Central memory CD8-positive, alpha-beta T cell (primary cell): ENCODE measurements at places on chromosomes 11 and 22.

DNA sequence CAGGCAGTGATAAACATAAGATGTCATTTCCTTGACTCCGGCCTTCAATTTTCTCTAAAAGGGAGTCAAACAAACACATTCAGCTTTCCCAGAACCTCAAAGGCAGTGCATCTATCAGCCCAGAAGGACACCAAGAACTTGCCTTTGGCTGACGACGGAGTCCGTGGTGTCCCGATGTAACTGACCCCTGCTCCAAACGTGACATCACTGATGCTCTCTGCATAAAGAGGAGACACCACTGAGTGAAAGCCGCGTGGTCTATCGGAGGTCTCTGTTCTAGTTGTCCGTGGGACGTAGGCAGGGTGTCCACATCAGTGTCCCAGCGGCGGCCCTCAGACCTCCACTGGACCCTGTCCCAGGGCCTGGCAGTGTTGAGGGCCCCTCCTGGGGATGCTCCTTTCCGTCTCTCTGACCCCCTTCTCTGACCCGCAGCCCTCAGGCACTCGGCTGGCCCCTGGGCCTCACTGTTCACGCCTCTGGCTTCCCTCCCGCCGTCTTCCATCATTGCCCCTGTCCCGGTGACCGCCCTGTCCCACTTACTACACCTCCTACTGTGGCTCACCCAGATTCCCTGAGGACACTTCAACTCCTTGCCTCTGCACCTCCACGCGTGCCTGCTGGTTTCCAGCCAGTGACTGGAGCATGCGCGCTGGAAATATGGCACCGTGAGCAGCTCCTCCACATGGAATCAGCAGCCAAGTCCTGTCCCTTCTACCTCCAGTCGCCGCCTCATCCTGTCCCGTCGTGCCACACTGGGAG is 70.4 kb downstream of the NCAPD3 start:
- H3K27me3 ChIP-seq: no peaks in the 10 kb centered on the region
- no peaks in the 10 kb centered on the region for H3K4me1 ChIP-seq
- H3K36me3 ChIP-seq: peaks cover 21% of the 10 kb centered on the region
- no peak for DNase-seq

GRCh38 chr11:114154271-114155047 is 94.9 kb downstream of the ZBTB16 start:
- H3K4me3 ChIP-seq: no peak overlapping the region
- peaks cover 48% of the 10 kb centered on the region for H3K4me1 ChIP-seq
- no peaks in the 10 kb centered on the region for H3K27me3 ChIP-seq
- DNase-seq: no peak
- H3K27ac ChIP-seq: no peak overlapping the region

DNA sequence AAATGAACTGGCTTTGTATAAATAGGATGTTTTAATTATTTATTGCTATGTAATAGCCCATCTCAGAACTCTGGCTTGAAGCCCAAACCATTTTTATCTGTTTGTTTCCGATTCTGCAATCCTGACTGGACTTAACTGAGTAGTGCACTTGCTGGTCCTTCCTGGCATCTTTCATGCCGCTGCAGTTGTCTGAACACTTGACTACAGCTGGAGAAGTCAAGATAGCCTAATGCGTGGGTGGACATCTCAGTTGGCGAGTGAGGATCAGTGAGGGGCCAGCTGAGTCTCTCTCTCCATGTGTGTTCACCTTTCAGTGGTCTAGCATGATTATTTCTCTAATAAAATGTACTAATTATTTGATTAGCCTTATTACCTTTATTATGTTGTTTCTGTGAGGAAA is 105.8 kb downstream of the PRMT3 start:
- no peak for DNase-seq
- peaks cover 8% of the 10 kb centered on the region for H3K36me3 ChIP-seq
- H3K4me1 ChIP-seq: no peaks in the 10 kb centered on the region
- H3K4me3 ChIP-seq: no peak overlapping the region
- H3K27ac ChIP-seq: no peak overlapping the region

- no peak overlapping the region for H3K27ac ChIP-seq
- H3K4me1 ChIP-seq: peaks cover 6% of the 10 kb centered on the region
- H3K27me3 ChIP-seq: no peaks in the 10 kb centered on the region
- peaks cover 3% of the 10 kb centered on the region for H3K36me3 ChIP-seq
Observed at GRCh38 chr22:44620841-44621257, 81.2 kb upstream of the PRR5 start.
